COR-L47 (cell line): ENCODE measurements at places on chromosomes 2 and 18.

GRCh38 chr2:146392186-146392585 lies 1452.6 kb upstream of the ACVR2A start:
- DNase-seq, result no peak

DNA sequence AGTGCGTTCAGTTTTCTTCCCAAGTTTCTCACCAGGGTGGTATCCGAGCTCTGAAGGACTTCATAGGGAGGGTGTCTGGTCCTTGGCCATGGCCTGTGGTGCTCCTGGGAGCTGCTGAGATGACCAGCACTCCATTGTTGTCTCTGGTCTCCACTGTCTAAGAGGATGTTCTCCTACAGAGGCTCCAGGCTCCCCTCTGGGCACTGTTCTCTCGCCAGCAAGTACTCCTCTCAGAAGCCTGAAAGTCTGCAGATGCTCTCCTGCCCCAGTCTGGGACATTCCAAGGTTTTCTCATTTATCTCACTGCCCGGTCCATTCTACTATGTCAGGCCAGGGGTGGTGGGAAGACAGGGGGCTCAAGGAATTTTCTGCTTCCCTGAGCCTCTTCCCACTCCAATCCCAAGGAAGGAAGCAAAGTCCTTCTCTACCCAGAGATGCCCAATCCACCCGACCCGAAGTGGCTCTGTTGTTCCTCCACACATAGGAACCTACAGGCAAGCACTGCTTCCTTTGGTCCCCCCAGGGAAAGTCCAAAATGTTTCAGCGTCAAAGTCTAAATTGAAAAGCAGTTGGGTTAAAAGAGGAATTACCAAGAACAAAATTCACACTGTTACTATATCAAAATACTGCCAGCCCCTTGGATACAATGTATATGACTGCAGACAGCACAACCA lies 110.5 kb downstream of the GYPC start:
- no peak for DNase-seq

- DNase-seq, result no peak
Measured at GRCh38 chr2:37211212-37211611, 14.9 kb downstream of the CEBPZOS start.

GRCh38 chr2:232689152-232689910 lies 7.8 kb upstream of the GIGYF2 start:
- DNase-seq, result peak; percentile 49

DNA sequence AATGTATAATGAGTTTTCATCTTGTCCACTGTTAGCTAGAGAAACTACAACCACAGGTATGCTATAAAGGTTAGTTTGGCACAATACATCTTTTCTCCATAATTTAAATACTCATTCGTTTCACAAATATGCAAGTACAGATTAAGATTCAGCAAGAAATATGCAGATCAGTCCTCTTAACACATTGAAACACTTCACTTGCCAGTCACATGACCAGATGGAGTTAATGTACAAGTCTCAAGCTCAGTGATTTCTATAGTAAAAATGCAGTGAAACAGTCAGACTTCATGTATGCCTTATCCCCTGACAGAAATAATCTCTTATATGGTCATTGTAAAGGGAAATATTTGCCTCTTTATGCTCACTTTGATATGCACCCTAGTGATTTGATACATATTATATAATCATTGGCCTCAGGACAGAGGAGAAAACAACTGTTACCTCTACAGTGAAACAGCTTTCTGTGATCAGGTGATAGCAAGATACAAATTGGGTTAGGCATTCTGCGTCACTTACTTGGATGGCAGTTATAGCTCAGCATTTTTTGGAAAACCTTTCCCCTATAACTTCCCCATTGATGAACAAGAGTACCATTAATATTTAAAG lies 104.6 kb downstream of the TCF4 start:
- no peak for DNase-seq
